Left colon (tissue), 2 donors: ENCODE measurements at places on chromosomes 2 and 18. TPM values are rescaled to one million over a fixed set of nuclear protein-coding genes. Genes with fewer than 3 reads are reported as not detected.

The MARCHF4 gene
- total RNA-seq: 0.73 TPM

GRCh38 chr2:32901313-32901712, 45.4 kb upstream of the LTBP1 start:
- no peak for DNase-seq

DNA sequence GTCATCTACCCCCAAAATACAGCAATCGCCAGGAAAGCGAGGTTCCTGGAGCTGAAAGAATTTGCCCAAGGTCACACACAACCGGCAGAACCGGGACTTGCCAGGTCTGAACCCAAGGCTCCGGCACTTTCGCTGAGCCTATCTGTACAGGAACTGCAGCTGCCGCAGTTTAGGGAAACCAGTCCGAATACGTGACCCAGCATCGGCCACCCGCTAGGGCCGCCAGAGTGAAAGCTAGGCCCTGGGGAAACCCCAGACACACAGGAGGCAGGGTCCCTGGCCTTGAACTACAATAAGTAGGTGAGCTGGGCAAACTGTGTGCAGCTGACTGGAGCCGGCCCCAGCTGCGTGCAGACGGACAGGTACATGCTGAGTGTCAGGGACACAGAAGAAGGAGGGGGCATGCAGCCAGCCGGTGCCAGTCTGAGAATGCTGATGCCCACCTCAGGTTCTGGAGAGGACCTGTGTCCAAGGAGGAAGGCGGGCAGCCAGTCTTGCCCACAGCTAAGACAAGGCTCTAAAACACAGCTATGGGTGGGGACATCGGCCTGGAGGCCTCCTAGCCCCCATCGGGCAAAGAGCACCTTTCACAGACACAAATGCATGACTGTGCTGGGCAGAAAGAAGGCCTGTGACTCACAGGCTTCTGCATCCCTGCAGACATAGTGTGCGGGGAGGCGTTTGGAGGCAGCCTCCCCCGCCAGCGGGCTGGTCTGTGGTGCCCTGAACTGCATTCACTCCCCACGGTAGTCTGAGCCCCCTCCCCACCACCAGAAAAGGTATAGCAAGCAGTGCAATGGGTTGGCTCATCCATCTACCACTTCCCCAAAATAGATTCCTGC, 107.4 kb upstream of the ID2 start:
- peak; percentile 70 for DNase-seq

The IGFBP2 gene
- total RNA-seq: 120 TPM

GRCh38 chr2:195395362-195395761, 261.7 kb upstream of the SLC39A10 start:
- DNase-seq: no peak

- no peak for DNase-seq
Measured at GRCh38 chr2:241903121-241904010, 33.8 kb downstream of the RTP5 start.
